ENCODE measurements at places on chromosomes 4 and X.

DNA sequence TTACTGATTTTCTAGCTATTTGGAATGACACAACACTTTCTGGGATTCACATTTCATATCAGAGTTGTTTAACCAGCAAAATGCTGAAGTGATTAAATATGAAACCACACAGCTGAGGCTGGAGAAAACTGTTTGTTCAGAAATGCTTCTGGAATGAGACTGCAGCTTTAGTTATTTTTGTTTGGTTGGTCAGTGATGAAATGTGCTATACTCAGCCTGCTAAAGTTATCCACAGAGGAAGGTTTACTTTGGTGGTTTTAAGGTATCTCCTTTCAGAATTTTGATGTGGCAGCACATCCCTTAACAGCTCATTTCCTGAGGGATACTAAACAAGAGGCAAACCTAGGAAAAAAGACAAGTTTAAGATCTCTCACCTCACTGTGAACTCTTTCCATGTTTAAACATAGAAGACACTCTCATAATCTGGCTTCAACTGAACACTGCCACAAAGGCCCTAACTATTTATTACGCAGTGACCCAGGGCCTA lies 106.6 kb upstream of the PDE5A start:
- peak; percentile 98 for DNase-seq

DNA sequence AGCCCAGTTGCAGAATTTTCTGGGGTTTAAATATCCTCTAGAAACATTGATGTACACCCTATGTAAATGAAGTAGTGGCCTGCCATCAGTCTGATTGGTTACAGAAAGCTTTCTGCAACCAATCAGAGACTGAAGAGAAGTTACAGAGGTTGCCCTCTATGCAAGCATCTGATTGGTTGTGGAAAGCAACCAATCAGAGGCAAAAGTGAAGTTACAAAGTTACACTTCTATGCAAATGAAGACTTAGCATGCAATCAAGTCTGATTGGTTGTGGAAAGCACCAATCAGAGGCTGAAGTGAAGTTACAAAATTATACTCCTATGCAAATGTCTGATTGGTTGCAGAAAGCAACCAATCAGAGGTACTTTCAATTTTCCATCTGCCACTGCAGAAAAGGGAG lies 51.9 kb upstream of the USP9X start:
- DNase-seq = peak; percentile 28

GRCh38 chr4:101065935-101066485 lies 281.3 kb downstream of the PPP3CA start:
- DNase-seq = no peak

DNA sequence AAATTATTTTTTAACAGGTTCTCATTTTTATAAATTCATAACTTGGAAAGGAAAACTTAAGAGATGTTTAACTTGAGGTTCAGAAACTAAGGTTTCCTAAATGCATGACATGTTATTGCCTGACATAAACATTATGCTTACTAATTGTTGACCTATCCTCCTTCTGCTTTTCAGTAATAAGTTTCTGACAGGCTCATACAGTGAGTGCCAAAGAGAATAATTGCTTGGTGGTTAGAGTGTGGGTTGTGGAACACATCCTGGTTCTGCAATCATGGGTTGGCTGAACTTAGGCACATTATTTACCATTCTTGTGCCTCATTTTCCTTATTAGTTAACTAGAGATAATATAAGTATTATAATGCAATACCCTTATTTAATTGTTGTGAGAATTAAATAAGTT lies 56.5 kb downstream of the BMPR1B start:
- DNase-seq = no peak

DNA sequence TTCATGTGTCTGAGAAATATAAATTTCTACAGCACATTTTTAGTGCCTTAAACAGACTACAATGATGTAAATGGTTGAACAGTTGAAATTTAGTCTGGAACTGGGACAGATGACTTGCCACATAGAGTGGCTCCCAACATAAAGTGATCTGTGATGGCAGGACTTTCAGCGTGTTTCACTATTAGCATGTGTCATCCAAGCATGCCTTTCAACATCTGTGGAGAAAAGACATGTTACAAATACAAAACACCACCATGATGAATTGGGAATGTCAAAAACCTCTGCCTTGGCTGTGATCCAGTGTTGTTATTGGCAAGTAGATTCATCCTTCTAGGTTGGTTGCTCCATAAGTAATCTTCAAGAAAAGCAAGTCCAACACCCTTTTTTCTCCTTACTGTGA lies 348.7 kb downstream of the MAPK10 start:
- DNase-seq = peak; percentile 96

DNA sequence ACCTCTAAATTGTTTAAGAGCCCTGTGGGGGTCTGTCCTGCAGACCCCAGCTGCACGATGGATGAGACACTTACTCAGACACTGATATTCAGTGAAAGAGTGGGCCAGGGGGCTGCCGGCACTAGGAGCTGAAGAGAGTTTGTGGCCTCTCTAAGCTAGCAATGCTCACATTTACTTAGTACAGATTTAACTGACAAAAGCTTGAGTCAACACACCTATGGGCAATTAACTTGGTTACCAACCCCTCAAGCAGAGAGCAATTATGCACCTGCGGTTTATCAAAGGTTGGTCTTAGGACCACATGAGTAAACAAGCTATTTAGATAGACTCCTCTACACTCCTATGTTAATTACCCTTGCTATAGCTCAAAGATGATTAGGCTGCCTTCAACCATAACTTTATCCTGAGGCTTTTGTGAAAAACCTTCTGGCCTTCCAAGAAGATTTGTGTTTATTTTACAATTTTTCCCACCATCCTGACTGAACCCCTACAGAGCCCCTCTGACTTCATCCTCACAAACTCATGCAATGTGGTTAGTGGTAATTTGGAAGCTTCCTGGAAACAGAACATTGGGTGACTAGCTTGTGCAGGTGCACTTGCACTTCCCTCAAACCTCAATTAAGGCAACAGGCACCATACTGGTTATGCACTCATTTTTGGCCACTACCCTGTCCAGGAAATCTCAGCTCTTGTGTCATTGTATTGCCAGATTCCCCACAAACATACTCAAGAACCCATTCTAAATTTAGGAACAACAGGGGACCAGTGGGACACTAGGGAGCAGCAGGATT lies 234.4 kb upstream of the ITM2A start:
- DNase-seq = no peak

GRCh38 chrX:10564484-10564883 lies 55.9 kb downstream of the MID1 start:
- DNase-seq = no peak

DNA sequence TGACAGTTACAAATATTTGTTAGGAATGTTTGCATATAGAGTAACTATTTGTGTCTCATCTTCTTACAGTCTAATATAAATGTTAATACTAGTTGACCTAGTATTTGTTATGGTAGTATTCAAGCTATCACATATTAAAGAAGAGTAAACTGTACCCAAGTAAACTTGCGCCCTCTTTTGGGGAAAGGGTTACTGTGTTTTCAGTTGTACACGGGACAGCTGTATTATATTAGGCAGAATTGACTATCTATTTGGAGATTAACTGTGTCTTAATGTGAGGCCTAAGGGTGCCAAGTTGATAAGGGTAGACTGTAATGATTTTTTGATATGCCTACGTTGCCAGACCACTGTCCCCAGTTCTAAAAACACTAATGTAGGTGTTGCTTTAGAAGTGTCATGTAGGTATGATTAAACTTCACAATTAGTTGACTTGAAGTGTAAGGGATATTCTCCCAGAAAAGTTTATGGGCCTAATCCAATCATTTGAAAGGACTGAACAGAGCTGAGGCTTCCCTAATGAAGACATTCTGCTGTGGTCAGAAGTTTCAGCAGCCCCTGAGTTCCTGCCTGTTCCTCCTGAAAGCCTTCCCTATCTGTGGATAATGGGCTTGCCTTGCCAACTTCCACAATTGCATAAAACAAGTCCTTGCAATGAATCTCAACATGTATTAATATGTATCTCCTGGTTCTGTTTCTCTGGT lies 172.8 kb upstream of the CXCL13 start:
- no peak for DNase-seq

DNA sequence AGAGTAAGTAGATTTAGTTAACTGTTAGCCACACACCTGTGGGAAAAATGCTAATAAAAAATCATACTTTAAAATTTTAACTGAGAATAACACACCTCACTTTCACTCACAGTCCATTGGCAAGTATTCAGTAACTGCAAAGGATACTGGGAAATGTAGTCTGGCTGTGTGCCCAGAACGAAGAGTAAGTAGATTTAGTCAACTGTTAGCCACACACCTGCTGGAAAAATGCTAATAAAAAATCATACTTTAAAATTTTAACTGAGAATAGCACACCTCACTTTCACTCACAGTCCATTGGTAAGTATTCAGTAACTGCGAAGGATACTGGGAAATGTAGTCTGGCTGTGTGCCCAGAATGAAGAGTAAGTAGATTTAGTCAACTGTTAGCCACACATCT lies 178.4 kb upstream of the NWD2 start:
- DNase-seq = no peak

- DNase-seq = no peak
Observed at GRCh38 chrX:153926552-153926857, 441 bp upstream of the ARHGAP4 start.

- no peak for DNase-seq
Observed at GRCh38 chrX:119686087-119686691, 6.8 kb downstream of the SEPTIN6 start.

- DNase-seq = peak; percentile 83
Observed at GRCh38 chr4:174394915-174395314, 111.2 kb downstream of the CEP44 start.

GRCh38 chr4:95544113-95545103 lies 4.4 kb downstream of the UNC5C start:
- no peak for DNase-seq

GRCh38 chr4:76272073-76272472 lies 20.6 kb downstream of the FAM47E start:
- DNase-seq = no peak

- DNase-seq = peak; percentile 38
Observed at GRCh38 chrX:17697191-17697590, 40.1 kb upstream of the SCML1 start.

DNA sequence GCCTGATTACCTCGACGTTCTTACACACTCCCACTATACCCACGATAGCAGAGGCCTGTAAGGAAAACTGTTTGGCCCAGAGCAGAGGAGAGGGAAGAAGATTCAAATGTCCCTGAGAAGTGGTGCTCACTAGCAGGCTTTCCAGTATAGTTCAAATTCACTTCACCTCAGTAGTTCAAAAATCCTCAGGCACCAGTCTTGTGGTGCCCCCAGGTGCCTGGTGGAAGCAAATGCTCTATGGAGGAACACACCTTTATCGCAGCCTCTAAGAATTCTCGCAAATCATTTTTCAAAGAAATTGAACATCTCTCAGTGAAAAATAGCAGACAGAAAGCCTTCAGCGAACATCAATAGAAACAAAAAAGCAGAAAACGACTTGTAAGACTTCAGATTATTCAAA lies 12.2 kb upstream of the MTMR1 start:
- DNase-seq = peak; percentile 37

DNA sequence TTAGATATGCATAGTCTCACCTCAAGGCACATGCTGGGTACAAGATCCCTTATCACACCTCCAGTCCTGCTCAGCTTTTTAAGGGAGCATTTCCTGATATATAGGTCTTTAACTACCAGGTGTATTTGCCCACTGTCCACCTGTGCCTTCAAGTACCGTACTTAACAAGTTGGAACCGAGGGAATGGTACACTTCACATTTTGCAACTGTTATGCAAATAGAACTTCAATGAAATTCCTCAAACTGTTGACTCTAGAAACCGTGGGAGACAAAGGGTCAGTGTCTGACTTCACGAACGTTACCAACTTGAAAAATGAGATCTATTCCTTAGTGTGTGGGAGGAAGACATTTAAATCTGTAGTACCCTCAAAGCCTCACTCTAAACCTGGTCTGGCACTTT lies 5.2 kb downstream of the TRIM2 start:
- DNase-seq = no peak

DNA sequence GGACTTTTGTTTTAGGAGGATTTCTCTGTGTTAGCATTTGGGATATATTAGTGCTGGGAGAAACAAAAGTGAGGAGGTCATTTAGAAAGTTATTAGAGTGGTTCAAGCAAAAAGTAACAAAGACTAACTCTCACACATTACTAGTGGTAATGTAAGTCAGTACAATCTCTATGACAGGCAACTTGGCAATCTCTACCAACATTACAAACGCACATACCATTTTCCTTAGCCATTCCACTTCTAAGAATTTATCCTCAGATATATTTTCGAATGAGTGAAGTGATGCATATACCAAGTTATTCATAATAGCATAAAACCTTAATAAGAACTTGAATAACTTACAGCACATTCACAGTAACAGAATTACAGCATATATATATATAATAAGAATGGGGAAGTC lies 146.2 kb downstream of the PRSS12 start:
- DNase-seq = peak; percentile 38

DNA sequence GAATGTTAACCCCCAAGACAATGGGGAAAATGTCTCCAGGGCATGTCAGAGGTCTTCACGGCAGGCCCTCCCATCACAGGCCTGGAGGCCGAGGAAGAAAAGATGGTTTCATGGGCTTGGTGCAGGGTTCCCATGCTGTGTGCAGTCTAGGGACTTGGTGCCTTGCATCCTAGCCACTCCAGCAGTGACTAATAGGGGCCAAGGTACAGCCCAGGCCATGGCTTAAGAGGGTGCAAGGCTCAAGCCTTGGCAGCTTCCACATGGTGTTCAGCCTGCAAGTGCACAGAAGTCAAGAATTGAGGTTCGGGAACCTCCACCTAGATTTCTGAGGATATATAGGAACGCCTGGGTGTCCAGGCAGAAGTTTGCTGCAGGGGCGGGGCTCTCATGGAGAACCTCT lies 50.6 kb downstream of the BMP3 start:
- DNase-seq = no peak

DNA sequence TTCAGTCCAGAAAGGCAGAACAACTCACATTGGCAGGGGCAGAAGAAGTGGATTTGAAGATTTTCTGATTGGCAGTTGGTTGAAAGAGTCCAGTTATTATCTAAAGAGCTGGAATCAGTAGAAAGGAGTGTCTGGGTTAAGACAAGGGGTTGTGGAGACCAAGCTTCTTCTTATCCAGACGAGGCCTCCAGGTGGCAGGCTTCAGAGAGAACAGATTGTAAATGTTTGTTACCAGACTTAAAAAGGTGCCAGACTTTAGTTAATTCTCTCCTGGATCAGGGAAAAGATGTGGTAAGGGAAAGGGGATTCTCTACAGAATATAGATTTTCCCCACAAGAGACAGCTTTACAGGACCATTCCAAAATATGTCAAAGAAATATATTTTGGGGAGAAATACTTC lies 36.7 kb upstream of the TLR3 start:
- DNase-seq = peak; percentile 44

DNA sequence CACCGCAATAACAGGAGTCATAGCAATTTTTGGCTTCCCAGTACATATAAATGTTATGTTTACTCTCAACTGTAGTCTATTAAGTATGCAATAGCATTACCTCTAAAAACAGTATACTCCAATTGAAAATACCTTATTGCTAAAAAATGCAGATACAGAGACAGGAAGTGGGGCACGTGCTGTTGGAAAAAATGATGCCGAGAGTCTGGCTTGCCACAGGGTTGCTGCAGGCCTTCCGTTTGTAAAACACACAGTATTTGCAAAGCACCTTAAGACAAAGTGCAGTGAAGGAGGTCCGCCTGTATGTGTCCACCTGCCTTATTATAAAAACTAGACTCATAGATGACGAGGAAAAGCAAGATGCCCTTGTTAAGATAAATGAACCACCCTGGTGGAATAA lies 23.5 kb downstream of the CD99 start:
- no peak for DNase-seq

All from iris pigment epithelial cell (primary cell).